ENCODE measurements at places on chromosomes 5 and 9. TPM values are rescaled to one million over a fixed set of nuclear protein-coding genes. Genes with fewer than 3 reads are reported as not detected.

ZBTB6 gene
- 6.5 TPM for total RNA-seq

GARIN3 gene
- 0.22 TPM for total RNA-seq

SLC6A7 gene
- total RNA-seq, result not detected

TNFSF8 gene
- 192 TPM for total RNA-seq

AJM1 gene
- 1.5 TPM for total RNA-seq

SOHLH1 gene
- total RNA-seq, result not detected

TRMT10B gene
- total RNA-seq, result 8.5 TPM

OXCT1 gene
- 77.8 TPM for total RNA-seq

PTGS1 gene
- total RNA-seq, result 0.18 TPM

PCDHGA8 gene
- not detected for total RNA-seq

ANKRD31 gene
- total RNA-seq, result 0.37 TPM

PCDHB15 gene
- total RNA-seq, result not detected

SLC34A1 gene
- not detected for total RNA-seq

BSPRY gene
- 0.87 TPM for total RNA-seq

NPR3 gene
- not detected for total RNA-seq

PCDHGA11 gene
- total RNA-seq, result 0.05 TPM

PCA3 gene
- total RNA-seq, result not detected

NACC2 gene
- 6.2 TPM for total RNA-seq

ANKH gene
- 102 TPM for total RNA-seq

BHMT2 gene
- not detected for total RNA-seq

ANKDD1B gene
- total RNA-seq, result not detected

SPATA31D3 gene
- not detected for total RNA-seq

SLC45A2 gene
- not detected for total RNA-seq

PDLIM4 gene
- total RNA-seq, result 0.32 TPM

PKD2L2 gene
- not detected for total RNA-seq

GOLM1 gene
- total RNA-seq, result 2.7 TPM

NUTM2G gene
- total RNA-seq, result not detected

CYLC2 gene
- total RNA-seq, result not detected

CTXN3 gene
- not detected for total RNA-seq

TAF11L5 gene
- not detected for total RNA-seq

PCDH1 gene
- 0.14 TPM for total RNA-seq

DIRAS2 gene
- total RNA-seq, result not detected

RNF183 gene
- not detected for total RNA-seq

GDA gene
- total RNA-seq, result 0.10 TPM

LECT2 gene
- total RNA-seq, result not detected

GFI1B gene
- total RNA-seq, result 0.87 TPM

CDX1 gene
- total RNA-seq, result not detected

CARD6 gene
- 1.7 TPM for total RNA-seq

DNAJB5 gene
- total RNA-seq, result 2.4 TPM

TXNDC8 gene
- not detected for total RNA-seq

OR2K2 gene
- total RNA-seq, result not detected

RASGEF1C gene
- not detected for total RNA-seq

SCGB3A2 gene
- not detected for total RNA-seq

IFNE gene
- total RNA-seq, result not detected

DBH gene
- total RNA-seq, result not detected

ADAMTS2 gene
- 0.05 TPM for total RNA-seq

C9orf152 gene
- total RNA-seq, result not detected

HSPA4 gene
- total RNA-seq, result 277 TPM

GPR150 gene
- 0.55 TPM for total RNA-seq

VCAN gene
- total RNA-seq, result 0.84 TPM

CCDC192 gene
- not detected for total RNA-seq

LCN1 gene
- total RNA-seq, result not detected

SPINK13 gene
- total RNA-seq, result not detected

TBC1D9B gene
- 82.7 TPM for total RNA-seq

DMRTA1 gene
- not detected for total RNA-seq

TMC1 gene
- not detected for total RNA-seq

Measured in activated T-cell treated with anti-CD3 and anti-CD28 coated beads, Interleukin-2, amount 50 U/mL, for 4 hours (primary cell).